ENCODE measurements at places on chromosomes 6 and 20.

DNA sequence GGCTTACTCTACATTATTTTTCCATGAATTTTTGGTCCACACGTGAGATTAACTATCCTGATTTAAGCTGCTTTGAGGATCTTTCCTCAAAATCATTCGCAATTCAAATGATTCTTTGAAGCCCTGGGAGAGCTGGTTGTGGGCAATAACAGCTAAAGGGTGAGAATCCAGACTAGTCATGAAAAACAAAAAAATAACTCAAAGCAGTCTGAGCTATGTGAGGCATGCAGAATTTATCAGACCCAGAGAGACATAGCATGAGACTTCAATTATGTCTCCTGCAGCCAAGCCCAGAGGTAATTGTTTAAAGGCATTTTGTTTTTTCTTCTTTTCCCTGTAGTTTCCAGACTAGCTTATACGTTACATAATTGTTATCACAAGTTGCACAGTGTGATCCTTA, 517.3 kb upstream of the PTCHD4 start:
- no peak for DNase-seq

DNA sequence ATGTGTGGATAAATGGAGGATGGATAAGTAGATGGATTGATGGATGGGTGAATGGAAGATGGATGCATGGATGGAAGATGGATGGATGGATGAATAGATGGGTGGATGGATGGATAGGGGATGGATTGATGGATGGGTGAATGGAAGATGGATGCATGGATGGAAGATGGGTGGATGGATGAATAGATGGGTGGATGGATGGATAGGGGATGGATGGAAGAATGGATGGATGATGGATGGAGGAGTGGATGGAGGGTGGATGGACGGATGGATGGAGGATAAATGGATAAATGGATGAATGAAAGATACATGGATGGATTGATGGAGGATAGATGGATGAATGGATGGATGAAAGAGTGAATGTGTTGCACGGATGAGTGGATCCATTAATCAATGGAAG, 3.0 kb upstream of the NFATC2 start:
- DNase-seq: no peak

DNA sequence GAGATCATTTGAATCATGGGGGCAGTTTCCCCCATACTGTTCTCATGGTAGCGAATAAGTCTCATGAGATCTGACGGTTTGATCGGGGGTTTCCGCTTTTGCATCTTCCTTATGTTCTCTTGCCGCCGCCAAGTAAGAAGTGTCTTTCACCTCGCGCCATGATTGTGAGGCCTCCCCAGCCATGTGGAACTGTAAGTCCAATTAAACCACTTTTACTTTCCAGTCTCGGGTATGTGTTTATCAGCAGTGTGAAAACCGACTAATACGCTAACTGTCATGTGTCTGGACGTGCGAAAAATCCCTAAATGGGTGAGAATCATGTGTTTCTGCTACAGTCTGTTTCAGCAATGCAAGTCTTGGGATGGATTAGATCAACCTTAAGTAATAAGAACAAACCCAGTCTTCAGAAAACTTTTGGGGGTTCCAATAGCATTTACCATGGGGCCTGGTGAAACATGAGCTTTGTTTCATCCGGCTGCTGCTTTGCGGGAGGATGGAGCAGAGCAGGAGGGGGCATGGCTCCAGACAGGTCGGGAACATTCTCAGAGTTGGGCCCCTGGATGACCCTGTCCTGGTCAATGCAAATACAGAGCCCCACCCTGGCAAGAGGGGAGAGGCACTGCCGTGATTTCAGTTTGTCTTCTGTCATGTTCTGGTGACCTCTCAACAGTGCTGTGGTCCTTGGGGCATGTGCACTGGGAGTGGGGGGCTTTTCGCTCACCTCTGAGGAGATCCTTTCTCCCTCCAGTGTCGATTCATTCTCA, 41.5 kb downstream of the CTCFL start:
- DNase-seq: no peak

- no peak for DNase-seq
These were observed 35.1 kb upstream of the SRPK1 start for GRCh38 chr6:35955970-35956369.

DNA sequence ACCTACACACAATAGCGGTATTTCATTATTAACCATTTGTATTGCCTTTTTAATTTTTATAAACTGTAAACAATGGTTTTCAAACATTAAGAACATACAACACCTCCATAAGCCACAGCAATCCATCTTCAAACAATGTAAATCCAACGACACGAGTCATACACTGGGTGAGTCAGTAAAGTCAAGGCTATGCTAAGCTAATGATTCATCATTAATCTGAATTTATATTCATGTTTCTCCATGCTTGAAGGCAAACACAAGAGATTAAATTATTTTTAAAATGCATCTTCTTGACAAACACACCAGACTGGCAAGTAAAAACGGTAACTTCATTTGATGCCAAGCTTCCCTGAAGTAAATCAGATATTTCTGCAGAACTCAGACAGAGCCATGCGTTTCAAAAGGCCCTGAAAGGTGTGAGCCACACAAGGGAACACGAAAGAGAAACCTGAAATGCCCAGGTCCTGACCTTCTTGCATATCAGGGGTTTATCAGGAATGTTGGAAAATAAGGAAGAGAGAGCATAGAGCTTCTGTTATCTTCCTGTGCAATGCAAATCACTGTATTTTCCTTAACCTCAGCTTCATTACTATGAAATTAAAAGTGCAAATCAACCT, 162.5 kb downstream of the ALDH8A1 start:
- no peak for DNase-seq

DNA sequence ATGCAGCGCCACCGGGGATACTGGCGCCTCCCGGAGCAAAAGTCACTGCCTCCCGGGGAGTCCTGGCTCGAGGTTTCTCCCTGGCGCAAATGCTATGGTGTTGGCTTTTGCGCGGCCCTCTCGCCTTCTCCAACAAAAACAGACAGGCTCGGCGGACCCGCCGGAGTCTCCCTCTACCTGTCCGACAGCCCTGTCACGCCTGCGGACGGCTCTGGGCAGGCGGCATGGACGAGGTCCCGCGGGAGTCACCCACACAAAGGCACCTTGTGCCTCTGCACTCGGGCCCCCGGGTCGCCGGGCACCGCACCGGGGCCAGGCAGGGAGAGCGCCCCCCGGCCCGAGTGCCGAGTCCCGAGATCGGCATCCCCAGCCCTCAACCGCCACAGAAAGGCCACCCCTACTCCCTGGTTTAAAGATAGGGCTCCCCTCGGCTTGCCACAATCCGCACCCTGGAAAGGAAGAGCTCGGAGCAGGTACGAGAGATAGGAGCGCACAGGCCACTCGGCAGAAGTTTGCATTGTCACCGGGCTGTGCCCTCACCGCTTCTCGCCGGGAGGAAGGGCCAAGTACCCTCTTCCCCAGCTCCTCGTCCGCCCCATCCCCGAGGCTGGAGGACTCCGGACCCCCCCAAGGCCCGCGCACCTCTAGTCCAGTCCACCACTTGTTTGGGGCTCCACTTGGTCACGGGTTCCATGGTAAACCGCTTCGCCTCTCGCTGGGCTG, 903 bp downstream of the CNKSR3 start:
- peak; percentile 34 for DNase-seq

DNA sequence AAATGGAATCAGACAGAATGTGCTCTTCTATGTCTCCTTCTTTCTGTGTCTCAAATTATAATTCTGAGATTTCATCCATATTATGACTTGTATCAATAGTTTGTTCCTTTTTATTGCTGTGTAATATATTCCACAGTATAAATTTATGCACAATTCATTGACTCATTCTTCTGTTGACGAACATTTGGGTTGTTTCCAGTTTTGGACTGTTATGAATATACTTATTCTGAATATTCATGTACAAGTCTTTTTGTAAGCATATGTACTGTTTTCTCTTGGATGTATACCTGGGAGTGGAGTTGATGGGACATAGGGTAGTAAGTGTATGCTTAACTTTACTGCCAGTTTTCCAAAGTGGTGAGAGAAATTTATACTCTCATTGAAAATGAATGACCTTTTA, 28.1 kb upstream of the TRAF3IP2 start:
- no peak for DNase-seq

DNA sequence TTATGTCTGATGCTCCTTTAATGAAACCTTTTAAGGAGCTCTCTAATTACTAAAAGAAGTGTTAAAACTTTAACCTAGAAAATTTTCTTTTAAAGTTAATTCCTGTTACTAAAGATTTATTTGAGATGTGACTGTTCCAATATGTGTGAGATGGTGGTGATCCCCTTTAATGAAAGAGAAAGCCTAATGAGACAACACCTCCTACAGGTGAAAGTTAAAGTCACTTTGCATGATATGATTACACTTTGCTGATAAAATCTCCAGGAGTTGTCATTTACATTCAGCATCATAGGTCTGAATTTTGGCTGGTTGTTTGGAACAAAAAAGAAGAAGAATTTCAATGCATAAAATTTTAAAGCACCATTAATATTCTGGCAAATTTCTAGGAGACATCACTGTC, 307.4 kb downstream of the TRDN start:
- DNase-seq: no peak

DNA sequence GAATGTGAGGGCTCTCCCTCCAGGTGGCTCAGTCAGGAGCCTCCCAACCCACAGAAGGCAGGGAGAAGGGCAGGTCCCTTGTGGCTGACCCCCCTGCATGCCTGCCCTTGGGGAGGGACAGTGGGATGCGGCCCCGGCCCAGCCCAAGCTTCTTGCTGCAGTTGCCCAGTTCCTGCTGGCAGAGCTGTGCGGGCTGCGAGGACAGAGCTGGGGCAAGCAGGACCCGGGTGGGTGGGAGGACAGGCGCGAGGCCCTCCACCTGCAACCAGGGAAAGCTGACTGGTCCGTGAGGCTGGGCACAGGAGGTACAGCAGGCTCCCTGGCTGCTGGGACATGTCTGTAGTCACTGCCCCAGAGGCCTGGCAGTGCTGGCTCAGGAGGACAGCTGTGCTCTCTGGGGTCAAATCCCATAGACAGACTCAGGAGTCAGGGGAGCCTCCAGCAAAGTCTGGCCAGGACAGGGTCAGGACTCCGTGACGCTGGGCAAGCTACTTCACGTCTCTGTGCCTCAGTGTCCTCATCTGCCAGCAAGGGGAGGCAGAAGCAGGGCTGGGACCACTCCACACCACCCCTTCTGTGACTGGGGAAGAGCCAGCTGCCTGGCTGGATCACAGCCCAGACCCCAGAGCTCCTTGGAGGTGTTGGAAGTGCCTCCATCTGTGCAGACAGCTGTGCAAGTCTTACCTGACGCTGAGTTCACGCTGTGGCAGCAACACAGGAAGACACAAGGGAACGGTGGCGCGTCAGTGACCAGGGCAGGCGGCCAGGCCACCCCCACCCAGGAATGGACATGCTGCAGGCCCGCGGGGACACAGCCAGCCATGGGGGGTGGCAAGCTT, 13.0 kb downstream of the UCKL1 start:
- DNase-seq: no peak

GRCh38 chr20:16201191-16201590, 372.1 kb downstream of the KIF16B start:
- no peak for DNase-seq

DNA sequence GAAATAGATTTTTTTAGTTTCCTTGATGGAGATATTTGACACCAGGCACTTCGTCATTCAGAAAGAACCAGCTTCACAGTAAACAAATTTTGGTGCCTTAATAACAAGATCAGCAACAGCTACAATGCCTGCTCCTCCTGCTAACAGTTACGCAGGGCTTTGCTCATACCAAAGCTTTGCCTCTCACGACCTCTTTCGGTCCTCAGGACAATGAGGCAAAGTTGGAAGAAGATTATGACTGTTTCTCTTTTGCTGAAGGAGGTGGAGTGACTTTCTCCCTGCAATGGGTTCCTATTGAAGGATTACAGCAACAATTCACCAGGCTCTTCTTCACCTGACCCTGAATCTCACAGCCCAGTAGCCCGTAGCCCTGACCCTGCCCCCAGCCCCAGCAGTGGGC, 440.1 kb downstream of the PREX1 start:
- no peak for DNase-seq

DNA sequence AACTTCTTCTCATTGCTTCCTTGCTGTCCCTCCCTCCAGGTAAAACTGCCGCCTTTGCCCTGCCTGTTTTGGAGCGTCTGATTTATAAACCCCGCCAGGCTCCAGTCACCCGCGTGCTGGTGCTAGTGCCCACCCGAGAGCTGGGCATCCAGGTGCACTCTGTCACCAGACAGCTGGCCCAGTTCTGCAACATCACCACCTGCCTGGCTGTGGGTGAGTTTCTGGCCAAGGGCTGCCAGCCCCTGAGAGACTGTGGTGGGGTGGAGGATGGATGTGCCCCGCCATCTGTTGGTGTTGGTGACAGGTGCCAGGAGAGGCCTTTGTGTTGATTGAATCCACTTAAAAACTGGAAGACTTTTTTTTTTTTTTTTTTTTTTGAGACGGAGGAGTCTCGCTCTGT, 9.5 kb downstream of the DDX27 start:
- DNase-seq: no peak

- no peak for DNase-seq
These were observed 83.7 kb upstream of the PTCHD4 start for GRCh38 chr6:48194596-48195295.

GRCh38 chr20:29873946-29874345, 1383.5 kb upstream of the DEFB115 start:
- peak; percentile 29 for DNase-seq

GRCh38 chr20:59832406-59833363, 100.8 kb downstream of the SYCP2 start:
- DNase-seq: no peak

DNA sequence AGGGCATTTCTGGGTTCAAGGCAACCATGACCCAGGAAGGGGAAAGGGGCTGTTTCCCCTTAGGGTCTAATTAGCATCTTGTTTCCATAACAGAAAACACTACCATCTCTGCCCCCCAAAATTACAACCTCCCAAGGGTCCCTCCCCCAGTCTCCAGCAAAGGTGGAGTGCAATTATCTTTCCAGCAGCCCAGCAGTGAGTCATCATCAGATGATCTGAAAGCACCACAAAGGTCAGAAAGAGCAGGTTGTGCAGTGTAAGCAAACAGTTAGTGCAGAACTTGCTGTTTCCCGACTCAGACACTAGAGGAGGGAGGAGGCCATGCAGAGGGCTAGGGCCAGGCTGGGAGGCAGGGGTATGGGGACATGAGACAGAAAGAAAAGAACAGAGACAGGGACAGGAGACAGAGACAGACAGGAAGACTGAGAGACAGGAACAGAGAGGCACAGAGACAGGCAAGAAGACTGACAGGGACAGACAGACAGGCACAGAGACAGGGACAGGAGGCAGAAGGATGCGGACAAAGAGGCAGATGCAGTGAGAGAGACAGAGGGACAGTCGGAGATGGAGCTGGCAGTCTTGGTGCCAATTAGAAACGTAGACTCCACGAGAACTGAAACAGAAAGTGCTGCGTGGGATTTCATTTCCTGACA, 62.5 kb downstream of the PYGB start:
- peak; percentile 81 for DNase-seq

DNA sequence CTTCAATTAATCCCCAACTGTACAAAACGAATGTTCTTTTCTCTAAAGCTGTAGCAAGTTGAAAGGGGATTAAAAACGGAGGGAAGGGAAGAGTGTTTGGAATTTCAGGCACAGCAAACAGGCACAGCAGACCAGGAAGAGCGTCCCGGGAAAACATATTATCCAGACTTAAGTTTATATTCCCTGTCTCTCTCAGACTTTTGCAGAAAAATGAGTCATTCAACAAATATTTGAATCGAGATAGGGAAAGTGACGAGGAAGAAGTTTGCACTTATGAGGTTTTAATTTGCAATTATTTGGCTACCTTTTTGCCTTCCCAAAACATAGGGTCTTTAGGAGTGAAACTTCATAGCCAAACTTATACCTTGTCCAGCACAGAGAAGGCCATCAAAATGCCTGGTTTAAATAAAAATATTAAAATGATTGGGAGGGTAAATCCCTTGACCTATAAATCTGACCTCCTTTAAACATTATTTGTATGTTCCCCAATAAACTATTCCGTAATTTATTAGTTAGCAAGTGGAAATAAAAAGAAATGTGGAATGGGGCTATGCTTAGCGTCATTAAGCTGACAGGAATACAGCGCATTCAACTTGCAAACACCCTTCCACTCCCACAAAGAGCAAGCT, 16.0 kb downstream of the HFE start:
- DNase-seq: no peak

All from transverse colon (tissue), 4 donors.